H4 (cell line): ENCODE measurements at places on chromosomes 3 and 15. TPM values are rescaled to one million over a fixed set of nuclear protein-coding genes. Genes with fewer than 3 reads are reported as not detected.

DNA sequence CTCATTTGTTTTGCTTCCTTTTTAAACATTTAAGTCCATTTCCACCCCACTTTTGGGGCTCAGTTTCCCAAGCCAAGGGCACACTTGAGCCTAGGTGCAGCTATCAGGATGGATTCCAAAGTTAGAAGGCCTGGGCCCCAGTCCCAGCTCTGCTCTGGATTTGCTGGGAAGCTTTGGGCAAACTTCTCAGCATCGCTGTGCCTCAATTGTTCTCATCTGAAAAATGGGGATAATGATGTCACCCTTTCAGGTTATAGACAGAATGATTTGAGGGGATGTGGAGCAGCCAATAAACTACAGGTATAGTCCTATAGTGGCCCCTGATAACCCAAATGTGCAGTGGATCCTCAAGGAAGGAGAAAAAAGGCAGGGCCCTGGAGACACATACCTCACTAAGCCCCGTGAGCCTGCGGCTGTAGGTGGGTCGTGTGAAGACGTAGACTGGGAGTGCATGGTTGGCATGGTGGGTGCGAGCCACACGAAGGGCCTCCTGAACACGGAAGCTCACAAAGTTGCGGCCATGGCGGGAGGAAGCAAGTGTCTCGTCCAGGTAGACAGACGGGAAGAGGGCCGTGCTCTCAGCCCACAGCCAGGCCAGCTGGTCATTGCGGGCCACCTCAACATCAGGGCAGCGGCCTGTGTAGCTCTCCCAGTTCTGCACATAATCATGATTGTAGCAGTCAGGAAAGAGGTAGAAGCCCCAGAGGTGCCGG lies 3.2 kb downstream of the HYAL2 start:
- DNase-seq, result no peak

DNA sequence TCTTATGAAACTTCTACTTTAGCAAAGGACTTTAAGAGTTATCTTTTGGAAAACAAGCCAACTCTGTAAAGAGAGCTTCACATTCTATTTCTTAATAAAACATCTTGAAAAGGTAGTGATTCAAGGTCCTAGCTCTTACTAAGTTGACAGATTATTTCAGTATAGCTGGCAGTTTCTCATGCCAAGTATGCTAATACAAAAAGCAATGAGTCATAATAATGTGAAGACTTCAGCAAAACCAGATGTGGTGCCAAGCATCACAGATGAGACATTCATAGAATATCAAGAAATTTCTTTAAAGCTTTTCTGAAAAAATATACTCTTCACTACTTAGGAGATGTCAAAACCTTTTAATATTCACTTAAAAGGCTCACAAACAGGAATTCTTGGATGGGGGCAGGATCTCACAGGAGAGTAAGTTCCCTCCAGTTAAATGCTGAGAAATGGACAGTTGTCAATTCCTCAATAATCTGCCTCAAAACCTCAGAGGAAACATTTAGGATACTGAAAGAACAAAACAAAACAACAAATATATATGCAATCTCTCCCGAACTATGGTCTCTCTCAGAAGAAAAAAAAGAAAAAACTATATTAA lies 45.6 kb downstream of the DCBLD2 start:
- DNase-seq, result peak; percentile 22

DNA sequence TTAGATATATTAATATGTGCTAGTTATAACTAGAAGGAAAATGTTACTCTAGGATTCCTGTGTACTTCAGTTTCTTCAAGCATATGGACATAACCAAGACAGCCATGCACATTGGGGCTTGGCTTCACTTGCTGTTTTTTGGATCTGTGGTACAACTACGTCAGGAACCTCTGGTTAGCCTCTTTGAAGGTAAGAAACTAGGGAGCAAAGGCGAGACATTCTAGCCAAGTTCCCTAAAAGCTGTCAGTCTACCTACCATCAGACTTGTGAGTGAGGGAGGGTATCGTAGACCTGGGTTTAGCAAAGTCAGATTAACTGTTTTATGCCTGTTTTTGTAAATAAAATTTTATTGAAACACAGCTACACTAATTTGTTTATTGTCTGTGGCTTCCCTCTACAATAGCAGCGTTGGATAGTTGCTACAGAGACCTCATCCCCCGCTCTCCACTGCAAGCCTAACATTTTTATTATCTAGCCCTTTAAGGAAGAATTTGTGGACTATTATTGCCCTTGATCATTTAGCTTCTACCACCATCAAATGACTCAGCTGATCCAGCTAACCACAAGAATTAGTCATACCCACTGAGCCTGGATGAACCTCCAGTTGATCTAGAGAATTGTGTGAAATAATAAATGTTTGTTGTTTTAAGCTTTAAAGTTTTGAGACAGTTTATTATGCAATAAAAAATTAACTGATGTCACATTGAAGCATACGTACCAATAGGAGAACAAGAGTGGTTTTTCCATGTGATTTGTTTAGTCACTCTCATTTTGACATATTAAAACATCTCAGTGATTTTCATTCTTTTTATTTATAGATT lies 58.1 kb downstream of the RSRC1 start:
- peak; percentile 97 for DNase-seq

- no peak for DNase-seq
These were observed 5.7 kb upstream of the CAV3 start for GRCh38 chr3:8727605-8728512.

DNA sequence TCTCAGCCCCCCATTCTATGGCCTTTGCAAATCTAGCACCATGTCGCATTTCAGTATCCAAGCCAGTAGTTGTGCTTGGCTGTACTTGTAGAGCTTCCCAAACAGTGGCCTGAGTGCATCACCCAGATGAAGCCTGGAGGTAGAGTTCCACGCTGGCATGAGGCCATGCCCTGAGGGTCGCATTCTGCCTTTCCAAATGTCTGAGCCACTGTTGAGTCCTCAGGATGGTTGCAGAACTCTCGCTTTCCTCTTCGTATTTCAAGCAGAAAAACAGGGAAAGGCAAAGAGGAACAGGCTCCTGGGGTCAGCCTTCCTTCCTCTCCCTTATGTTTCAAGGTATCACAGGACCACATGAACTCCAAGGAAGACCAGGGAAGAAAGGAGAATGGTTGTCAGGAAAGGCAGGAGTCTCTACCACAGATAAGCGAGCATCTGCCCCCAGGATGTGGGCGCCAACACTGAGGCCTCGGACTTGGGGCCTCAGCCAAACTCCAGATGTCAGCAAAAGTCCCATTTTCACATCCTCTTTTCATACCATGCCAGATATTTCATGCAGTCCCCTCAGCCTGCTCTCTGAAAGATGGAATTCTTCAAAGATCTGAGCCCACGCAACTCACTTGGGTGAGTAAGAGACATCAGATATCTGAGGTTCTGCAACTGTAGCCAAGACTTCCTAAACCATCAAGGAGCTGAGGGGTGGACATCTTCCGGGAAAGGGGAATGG lies 19.4 kb upstream of the PRR20G start:
- DNase-seq, result no peak

GRCh38 chr3:15477951-15478639 lies 43.4 kb downstream of the COLQ start:
- no peak for DNase-seq

DNA sequence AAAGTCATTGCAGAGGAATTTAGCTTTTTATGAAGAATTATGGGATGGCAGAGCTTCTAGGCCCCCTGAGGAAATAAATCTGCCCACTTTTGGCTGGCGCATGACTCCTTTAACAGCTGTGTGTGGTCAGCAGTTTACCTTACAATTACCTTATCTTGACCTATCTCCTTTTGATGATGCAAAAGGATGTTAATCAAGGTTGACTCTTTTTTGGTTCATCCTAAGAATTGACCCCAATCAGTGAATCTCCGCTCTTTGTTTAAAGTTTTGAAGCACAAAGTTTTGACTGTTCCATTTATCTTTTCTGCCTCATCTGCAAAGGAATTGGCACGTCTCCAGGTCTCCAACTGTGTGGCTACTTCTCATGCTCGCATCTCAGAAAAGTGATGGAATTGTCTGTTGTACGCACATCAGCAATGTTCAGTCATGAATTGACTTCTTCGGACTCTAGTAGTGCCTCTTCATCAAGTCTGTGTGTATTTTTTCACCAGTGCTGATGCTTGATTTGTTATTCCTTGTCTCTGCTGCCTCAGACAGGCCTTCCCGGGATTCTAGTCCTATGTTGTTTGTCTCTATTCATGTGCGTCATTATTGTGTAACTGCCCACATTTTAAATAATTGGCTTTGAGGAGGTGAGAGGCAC lies 196.2 kb upstream of the CFAP20DC start:
- DNase-seq, result peak; percentile 79

GUCA1C gene
- not detected in 2 replicates for total RNA-seq

PAK2 gene
- total RNA-seq, result 24.8 and 51.3 TPM in 2 replicates

DNA sequence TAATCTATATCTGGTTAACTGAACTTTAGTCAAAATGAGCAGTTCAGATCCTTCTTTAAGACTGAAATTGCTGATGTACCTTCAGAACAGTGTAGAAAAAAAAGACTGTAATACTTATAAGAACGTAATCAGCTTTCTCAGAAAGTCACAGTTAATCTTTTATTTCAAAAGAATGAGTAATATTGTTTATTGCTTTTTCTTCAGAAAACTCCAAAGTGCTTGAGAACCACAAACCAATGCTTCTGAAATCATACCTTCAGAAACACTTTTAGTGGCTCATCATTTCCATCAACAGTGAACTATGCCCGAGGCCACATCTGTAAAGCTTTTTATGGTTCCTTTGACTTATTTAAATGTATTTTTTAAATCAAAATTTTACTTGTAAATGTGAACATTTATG lies 33.3 kb upstream of the CLASP2 start:
- peak; percentile 5 for DNase-seq
